Spinal cord (tissue), 10 donors: ENCODE measurements at places on chromosomes 5 and 9. TPM values are rescaled to one million over a fixed set of nuclear protein-coding genes. Genes with fewer than 3 reads are reported as not detected.

The IL17B gene
- polyA plus RNA-seq = 0.87 TPM

The PCA3 gene
- 2.4 TPM for polyA plus RNA-seq

The PCDHB12 gene
- 3.3 TPM for polyA plus RNA-seq

The PFN3 gene
- 1.00 TPM for polyA plus RNA-seq

The MYO10 gene
- 49.1 TPM for polyA plus RNA-seq

The C9orf85 gene
- polyA plus RNA-seq = 17.4 TPM

The SPARC gene
- polyA plus RNA-seq = 1,307 TPM

The PCDHB6 gene
- polyA plus RNA-seq = 5.4 TPM

The PCDHGC5 gene
- 5.4 TPM for polyA plus RNA-seq

The SEC16A gene
- polyA plus RNA-seq = 60.9 TPM

The SLC2A8 gene
- 27.9 TPM for polyA plus RNA-seq

The LCN2 gene
- 0.29 TPM for polyA plus RNA-seq

The PTPRD gene
- polyA plus RNA-seq = 131 TPM

The IGIP gene
- polyA plus RNA-seq = 14.0 TPM

The TRIM36 gene
- 35.8 TPM for polyA plus RNA-seq
